ENCODE measurements at places on chromosomes 5 and 9.

GRCh38 chr5:151155775-151156506 is 1.6 kb downstream of the ANXA6 start:
- DNase-seq = no peak

DNA sequence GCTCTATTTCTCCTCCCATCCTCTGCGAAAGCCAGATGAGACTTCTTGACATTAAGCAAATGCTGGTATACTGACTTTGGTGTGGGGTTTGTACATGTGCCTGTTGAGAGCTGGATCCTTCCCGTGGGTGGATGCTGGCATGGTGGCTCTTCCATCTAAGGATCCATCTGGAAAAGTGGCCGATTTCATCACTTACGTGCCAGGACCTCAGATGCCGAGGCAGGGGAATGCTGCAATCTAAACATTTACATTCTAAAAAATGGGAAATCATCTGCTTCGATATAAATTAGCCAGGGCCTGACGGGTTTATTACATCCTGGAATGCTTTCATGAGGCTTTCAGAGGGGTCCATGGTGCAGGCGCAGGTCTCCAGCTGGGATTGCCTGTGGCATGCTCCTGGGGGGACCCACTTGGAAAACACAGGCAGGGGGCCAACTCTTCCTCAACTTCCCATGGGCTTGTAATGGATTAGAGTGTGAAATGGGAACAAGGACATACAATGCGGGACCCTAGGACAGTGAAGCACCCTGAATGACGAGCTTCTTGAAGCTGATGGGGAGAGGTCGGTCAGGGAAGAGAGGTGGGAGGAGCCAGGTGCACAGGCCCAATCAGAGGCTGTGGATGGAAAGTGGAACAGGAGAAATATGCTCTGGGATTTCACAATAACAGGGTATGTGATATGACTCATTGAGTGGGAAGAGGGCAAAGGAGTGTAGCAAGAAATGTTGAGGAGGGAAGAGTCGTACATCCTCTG is 105.5 kb upstream of the PITX1 start:
- no peak for DNase-seq

- no peak for DNase-seq
Observed at GRCh38 chr9:2809692-2810419, 34.0 kb downstream of the PUM3 start.

DNA sequence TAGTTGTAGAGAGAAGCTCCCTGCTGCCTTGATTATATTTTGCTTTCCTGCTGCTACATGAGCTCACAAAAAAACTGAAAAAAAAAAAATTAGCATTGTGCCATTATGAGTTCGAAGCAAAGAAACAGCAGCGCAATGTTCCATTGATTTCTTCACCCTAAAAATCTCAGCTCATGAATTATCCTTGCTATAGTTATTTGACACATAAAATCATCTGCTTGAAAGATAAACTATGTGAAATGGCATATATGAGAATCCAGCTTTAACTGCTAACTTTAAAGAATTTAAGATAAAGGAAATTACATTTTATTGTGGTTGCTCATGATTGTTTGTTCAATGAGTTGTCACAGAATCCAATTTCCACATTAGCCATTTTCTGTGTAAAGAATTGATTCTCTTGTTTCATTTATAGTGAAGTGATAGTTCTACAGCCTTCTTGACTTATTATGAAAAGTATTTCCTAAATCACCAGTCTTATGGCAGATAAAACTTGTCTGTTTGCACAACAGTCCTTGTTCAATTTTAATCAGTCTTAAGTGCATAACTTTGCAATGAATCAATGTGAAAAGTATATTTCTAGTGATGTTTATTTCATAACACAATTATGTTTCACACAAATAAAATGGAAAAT is 1275.0 kb upstream of the CDH9 start:
- DNase-seq = no peak

DNA sequence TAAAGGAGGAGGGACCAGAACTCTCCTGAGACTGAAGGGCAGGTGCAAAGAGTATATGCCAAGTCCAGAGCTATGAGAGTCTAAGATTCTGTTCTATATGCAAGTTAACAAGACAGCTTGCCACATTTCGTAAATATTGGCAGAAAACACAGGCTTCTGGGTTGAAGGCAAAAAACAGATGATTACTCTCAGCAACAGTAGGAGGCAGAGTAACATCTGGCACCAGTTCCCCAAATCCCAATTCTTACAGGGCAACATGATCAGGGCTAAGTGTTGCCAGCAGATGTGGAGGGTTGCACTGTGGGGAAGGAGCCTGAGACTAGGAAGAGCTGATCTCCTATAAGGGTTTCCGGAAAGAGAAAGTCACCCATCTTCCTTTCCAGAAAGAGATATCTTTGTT is 179.4 kb downstream of the PJA2 start:
- no peak for DNase-seq

- no peak for DNase-seq
Observed at GRCh38 chr5:83441747-83442146, 29.8 kb upstream of the VCAN start.

DNA sequence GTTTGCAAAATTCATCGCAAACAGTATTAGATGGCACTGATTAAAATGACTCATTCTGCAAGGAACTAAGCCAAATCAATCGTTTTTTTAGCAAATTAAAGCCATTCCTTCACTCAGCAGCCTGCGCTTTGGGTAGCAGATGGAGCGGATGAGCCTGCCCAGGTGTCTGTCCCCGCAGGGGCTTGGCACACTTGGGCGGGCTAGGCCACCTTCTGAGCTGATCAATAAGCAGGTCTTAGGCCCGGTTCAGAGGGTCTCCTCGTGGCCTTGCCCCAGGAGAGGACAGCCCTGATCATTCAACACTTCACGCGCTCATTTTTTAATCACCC is 78.0 kb upstream of the FCN1 start:
- DNase-seq = no peak

DNA sequence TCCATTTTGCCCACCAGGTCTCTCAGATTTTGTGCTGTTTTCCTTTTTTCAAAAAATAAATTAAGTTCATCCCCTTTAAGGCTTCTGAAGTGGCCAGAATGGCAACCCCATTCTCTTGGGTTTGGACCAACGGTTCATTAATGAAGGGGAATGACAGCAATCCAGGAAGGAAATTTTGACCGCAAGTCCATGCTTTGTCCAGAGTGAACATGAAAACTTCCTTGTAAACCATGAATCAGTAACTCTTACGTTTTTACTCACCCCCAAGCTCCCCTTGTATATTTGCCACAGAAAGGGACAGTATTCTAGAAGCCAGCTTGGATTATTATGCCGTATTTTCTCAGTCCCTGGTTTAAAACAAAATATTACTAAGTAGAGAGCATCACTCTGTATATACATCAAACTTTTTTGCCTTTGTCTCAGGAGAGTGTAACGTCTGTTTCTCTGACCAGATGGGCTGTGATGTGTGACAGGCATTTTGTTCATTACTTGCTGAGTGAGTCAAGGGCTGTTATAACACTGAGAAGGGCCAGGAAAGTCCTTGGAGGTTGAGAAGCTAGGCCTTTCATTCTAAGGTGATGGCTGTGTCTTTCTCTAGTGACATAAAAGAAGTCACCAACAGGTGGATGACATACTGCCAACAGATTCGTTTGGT is 148.2 kb downstream of the SMARCA2 start:
- no peak for DNase-seq

DNA sequence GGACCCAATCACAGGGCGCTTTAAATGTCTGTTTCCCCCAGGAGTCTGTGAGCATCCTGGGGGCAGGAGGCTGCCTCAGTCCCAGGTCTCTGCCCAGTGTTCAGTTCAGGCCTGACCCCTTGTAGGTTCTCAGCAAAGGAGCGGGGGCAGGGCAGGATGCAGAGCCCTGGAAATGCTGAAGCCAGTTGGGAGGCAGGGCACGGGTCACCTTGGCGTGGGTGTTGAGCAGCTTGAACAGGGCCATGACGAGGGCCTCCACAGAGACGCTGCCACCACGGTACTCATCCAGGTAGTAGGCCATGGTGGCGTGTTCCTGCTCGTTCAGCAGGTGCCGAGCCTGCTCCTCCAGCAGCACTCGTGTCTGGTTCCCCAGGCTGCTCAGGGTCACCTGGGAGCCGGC is 36.3 kb upstream of the AKNA start:
- no peak for DNase-seq

DNA sequence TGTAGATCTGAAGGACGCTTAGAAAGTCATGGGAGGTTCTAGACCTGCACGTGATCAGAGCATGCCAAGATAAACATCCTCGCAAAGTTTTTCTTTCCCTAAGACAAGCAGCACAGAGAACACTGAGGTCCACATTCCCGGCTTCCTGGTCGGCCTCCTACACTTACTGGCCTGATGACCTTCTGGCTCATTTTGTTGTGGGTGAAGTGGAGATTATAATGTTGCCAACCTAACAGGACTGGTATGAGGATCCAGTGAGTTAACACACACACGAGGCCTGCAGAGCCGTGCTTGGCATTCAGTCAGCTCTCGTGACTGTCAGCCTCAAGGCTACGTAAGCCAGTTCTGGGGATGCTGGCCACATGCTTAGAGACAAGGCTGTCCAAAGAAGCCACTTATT is 186.0 kb downstream of the TENT4A start:
- no peak for DNase-seq

GRCh38 chr9:132230605-132231004 is 68.7 kb downstream of the NTNG2 start:
- no peak for DNase-seq

GRCh38 chr5:77852068-77852513 is 76.0 kb upstream of the TBCA start:
- no peak for DNase-seq

GRCh38 chr9:32161209-32161608 is 223.2 kb upstream of the ACO1 start:
- no peak for DNase-seq

DNA sequence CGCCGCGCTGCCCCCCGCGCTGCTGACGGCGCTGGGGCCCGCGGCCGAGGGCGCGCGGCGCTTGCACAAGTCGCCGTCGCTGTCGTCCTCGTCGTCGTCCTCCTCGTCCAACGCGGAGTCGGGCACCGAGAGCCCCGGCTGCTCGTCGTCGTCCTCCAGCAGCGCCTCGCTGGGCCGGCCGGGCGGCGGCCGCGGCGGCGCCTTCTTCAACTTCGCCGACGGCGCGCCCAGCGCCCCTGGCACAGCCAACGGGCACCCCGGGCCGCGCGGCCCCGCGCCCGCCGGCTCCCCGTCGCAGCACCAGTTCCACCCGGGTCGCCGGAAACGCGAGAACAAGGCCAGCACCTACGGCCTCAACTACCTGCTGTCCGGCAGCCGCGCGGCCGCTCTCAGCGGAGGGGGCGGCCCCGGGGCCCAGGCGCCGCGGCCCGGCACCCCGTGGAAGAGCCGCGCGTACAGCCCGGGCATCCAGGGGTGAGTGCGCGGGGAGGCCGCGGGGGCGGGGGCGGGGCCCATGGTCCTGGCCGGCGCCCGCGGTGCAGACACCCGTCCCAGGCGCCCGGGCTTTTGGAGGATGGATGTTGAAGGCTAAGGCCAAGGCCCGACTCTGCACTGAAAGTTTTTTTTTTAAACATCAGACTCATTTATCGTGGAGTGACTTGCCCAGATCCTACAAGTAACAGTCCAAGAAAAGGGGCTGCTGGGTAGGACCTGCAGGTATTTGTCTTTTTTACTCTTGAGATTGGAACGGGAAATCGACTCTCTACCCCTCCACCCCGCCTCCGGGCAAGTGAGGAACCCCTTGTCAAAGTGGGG is 1.2 kb downstream of the TENT4A start:
- DNase-seq = no peak

DNA sequence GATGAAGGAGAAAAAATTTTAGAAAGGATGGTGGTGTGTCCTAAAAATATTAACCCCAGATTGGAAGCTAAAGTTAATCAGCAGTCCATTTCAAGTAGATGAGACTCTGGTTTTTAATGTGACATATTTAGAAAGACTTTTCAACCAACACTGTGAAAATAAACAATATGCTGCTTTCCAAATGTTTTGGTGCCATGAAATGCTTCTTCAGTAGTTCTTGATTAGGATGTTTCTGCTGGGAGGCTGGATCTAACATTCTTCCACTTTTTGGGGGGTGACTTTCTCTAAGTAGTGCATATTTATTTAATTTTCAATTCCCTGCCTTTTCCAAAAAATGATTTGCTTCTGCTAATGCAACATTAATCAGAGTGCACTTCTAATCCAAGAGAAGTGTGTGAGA is 593.3 kb upstream of the DMAC1 start:
- DNase-seq = no peak

DNA sequence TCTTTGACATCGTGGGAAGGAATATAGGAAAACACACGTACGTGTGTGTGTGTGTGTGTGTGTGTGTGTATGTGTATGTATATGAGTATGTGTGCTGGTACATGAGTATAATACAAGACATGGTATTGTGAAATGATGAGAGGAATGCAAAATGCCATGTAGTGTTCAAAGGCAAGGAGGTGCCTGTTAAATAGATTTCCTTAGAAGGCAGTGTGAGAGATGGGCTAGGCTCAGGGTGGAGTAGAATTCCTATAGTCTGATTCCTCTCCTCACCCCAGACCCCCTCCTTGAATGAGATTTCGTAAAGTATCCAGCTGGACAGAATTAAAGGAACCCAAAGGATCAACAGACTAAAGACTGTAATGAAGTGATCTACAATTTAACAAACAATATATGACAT is 11.1 kb downstream of the GPR21 start:
- DNase-seq = no peak

- peak; percentile 35 for DNase-seq
Observed at GRCh38 chr9:68949271-68950000, 64.5 kb downstream of the PRKACG start.

GRCh38 chr9:89888233-89888632 is 283.4 kb downstream of the GADD45G start:
- DNase-seq = no peak

DNA sequence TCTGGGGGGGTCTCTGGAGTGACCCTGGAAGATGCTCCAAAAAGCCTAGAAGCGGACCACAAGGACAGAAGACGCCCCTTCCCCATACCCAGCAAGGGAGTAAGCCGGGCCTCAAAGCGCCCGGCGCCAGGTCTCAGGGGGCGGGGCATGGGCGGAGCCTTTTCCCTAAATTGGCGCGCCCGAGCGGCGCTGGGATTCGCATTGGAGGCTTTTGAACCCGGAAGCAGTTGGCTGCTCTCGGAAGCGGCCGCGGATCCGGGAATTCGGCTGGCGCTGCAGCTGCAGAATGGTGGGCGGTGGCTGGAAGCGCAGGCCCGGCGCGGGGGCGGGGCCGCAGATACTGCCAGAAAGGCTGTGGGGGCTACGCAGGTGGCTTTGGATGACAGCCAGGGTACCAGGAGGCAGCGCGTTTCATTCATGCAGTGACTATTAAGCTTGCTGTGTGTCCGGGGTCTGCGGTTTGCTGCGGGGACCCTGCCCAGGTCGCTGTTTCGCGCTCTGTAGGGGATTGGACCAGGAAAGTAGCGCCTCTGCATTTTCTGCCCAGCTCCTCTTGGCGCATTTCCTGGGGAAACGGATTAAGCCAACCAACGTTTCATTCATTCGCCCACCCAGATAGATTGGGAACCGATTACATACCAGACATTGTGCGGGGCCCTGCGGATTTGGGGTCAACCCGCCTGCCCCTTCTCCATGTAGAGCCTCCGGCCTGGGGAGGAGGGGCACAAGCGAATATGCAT is 83.0 kb upstream of the FREM1 start:
- DNase-seq = peak; percentile 49

DNA sequence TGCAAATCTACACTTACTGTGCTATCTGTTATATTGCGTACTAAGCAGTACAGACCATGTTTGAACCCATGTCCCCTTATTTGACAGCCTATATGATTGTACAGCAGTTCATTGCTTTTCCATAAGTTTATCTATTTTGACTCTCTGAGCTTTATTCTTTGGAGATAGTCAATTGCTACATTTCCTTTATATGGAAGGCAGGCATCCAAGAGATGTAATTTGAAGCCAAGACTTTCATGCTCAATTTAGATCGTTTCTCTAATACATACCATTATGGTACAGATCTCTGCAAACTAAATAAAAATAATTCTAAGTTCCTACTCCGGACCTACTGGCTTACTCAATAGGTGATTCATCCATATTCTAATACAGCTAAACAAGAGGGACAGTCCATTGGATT is 424.8 kb downstream of the TMEM38B start:
- no peak for DNase-seq

Measured in activated CD4-positive, alpha-beta T cell treated with anti-CD3 and anti-CD28 coated beads, Interleukin-2, Interleukin-4, amounts not matched to agents 100 ng/mL and 50 ng/mL, durations not matched to agents 16 hours and 8 hours (primary cell).